Stimulated activated CD4-positive, alpha-beta T cell treated with anti-CD3 and anti-CD28 coated beads, Interleukin-1b, Interleukin-23, amount 100 ng/mL, for 1 hour (primary cell): ENCODE measurements at places on chromosomes 7 and 10.

DNA sequence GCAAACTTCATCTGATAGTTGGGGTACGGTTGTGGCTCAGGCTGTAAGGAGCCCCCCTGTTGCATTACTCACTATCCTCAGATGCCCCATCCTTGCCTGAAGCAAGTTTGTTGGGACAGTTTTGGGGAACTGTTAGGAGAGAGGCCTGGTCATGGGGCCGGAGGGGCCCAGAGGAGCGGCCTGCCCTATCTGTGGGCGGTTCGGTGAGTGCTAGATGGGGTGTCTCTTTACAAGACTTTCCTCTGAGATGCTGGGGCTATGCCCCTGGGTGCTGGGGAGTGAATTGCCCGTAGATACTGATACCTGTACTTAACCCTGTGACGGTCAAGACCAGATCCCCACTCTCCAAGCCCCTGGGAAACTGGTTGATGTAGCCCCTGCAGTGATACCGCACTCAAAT is 12.4 kb downstream of the CUX1 start:
- DNase-seq: no peak

DNA sequence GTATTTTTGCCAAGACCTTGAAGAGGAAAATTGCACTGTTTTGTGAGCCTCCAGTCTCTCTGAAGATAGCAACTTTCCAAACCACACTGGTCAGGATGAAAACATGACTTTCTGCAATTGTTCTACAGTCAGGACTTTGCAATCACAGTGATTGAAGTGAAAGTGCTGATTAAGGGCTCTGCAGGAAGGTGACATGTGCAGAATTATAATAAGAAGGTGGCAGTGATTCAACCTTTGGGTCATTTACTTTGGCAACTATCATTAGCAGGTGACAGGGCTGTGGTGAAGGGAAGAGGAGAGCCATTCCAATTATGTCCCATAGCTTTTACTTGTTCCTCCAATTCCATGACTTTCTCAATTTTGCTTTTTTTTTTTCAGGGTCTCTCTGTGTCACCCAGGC is 350.0 kb upstream of the FZD8 start:
- no peak for DNase-seq

DNA sequence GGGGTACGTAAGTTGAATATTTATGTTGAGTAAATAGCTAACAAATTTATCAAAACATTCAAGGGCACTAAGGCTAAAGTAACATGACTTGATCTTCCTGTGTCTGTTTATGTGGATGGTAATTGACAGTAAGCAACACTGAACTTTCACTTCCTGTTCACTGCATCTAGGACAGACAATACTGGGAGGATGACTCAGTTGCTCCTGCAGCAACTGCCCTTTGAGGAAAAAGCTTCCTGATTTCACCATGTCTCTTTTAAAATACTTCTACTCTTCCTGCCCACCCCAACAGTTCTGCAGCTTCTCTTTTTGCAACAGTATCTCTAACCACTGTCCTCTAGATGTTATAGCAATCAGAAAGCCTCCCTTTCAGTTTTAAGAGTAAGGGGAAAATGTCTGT is 76.6 kb upstream of the HGF start:
- DNase-seq: no peak

DNA sequence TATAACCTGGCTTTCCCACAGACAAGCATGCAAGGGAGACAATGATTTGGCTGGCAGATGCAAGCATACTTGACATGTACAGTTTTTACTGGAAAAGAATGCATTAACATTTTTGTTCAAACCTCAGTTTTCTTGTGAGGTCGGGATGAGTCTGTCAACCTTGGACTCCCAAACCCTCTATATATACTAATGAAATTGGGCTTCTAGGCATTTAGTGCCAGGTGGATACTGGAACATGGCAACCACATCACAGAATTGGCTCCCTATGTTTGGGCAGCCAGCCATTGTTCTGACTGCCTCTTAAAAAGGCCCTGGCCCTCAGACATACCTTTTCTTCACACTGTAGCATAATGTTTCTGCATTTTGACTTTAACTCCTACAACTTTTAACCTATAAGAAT is 39.1 kb downstream of the CDK6 start:
- no peak for DNase-seq

DNA sequence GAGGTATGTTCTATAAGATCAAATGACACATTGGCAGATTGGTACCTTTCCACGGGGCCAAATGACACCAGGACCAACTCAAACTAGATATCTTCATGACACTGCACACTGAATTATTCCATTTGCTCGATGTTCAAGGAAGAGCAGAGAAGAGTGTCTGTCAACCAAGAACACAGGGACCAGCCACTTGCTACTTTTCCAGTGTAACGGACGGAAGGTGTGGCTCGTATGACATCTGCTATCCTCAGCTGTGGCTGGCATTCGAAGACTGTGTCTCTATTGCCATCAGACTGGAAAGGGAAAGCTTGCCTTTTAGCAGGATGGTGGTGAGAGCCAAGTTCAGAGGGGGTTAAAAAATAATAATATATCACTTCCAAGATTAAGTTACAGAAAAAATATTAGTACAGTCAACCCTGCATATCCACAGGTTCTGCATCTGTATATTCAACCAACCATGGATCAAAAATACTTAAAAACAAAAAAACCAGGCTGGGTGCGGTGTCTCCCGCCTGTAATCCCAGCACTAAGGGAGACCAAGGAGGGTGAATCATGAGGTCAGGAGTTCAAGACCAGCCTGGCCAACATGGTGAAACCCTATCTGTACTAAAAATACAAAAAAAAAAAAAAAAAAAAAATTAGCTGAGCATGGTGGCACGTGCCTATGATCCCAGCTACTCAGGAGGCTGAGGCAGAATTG is 237.1 kb downstream of the PRPF18 start:
- DNase-seq: no peak

DNA sequence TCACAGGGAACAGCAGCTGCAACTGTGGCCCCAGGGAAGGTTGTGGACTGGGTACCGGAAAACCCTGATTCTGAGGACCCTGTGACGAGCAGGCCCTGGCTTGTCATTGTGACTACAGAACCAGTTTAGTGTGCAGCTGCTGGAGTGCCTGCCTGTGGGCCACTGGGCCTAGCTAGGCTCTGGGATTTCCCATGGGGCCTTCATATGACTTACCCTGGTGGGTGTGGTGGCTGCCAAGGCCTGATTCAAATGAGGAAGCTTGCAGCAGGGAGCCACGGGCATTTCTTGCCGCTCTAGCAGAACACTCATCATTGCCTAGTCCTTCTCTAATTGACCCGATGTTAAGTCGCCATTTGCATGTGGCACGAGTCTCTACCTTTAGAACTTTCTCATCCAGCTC is 14.7 kb upstream of the CAMK2G start:
- peak; percentile 17 for DNase-seq
